ENCODE measurements at places on chromosomes 11 and 22.

- DNase-seq = no peak
Measured at GRCh38 chr11:67409261-67409666, 5.4 kb downstream of the TBC1D10C start.

DNA sequence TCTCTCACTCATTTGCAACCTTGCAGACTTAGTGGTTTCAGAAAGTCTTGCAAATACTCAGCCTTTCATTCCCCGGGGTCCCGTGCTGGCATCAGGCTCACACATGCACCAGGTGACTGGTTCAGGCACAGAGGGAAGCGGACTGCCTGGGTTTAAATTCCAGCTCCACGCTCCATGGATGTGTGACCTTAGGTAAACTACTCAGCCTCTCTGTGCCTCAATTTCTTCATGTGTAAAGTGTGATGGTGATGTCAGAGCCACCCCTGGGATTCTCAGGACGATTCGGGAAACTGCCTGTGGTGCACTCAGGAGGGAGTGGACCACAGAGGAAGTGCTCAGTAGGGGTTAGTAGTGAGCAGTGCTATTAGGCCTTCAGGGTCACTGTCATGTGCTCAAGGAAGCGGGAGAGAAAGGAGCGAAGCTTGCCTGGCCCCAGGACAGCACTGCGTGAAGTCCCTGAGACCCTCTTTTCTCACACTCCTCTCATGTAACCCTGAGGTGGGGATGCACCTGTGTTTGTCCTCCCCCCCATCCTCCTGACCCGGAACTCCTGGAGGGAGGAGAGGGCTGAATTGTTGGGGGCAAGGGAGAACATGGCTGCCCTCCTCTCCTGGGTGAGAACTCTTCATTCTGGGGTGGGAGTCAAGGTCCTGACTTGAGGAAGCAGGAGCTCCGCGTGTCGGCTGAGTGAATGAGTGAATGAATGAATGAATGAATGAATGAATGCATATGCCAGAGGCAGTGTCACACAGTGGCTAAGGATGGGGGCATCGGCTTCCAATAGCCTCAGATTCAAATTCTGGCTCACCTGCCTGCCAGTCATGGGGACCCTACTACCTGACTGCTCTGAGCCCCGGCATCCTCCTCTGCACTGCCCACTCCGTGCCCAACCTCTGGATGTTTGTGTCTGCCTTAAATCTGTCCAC, 14.4 kb upstream of the UPK3A start:
- DNase-seq = no peak

GRCh38 chr22:48982321-48982905, 845.3 kb downstream of the BRD1 start:
- no peak for DNase-seq

DNA sequence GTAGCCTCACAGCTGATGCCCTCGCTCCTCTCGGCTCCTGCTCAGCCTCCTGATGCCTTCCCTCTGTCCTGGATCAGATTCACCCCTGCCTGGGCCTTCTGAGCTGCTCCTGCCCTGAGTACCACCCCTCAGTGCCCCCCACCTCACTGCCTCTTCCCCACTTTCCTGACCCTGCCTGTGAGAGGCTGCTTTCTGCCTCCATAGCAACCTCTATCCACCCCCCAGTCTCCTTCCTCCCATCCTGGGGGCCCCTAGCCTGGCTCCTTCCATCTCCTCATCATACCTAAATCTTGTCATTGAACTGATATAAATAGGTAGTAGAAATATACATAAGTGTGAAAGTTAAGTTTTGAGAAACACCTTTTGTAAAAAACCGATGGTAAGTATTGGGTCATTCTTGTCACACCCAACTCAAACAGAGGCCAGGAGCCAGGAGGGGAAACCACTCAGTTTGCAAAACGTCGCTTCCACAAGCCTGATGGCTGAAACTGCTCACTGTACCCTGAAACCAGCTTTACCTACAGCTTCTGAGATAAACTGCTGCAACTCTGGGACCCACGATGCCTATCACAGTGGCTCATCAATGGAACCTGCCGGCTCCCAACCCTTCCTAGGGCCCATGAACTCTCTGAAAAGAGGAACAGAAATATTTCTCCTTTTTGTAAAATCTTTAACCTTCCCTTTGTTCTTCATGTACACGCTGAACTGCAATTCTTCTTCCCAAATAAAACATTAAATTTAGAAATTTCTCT, 4.8 kb upstream of the APOBEC3H start:
- no peak for DNase-seq

Data from IMR-90 (cell line).